Mesenteric fat pad (tissue), 1 donor: ENCODE measurements at places on chromosomes 5 and 9. TPM values are rescaled to one million over a fixed set of nuclear protein-coding genes. Genes with fewer than 3 reads are reported as not detected.

DNA sequence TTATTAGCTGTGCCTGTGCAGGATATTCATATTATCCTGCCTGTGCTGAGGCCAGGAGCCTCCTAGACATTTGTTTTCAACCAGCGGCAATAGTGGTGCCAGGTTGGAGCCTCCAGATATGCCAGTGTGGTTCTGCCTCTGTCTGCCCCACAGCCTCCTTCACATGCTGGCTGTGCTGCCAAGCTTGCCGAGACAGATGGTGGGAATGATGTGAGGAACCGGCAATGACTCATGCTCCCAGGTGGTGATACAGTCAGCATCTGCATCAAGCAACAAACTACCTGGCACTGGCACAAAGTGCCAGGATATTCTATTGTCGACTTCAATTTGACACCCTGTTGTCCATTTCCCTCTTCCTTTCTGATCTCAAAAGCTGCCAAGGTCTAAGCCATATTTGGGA, 285.7 kb downstream of the CHSY3 start:
- DNase-seq: no peak

- DNase-seq: peak; percentile 92
Measured at GRCh38 chr5:73201547-73202513, 28.8 kb downstream of the TMEM174 start.

- no peak for DNase-seq
Measured at GRCh38 chr5:124986667-124987066, 240.2 kb upstream of the ZNF608 start.

DNA sequence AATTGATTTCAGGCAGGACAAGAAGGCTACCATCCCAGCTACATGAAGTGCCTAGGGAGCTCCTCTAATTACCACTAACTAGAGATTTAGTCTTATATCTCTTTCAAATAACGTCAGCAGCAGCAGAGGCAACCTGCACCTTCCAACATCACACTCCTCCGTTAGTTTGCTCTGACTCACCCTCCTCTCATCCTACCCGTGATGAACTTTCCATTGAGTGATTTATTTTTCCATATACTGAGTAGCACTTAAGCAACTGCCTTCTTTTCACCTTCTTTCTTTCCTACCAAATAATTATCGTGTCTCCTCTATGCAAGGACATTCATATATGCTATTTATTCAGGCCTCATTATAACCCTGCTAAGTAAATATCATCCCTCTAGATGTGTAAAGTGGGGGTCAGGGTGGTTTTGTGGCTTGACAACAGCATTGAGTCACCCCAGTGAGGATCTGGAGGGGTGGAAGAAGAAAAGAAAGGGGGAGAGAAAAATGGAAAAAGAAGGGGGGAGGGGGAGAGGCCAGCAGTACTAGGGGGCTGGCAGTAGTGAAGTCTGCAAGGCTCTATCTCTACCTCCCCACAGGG, 64.6 kb upstream of the CAST start:
- DNase-seq: no peak

DNA sequence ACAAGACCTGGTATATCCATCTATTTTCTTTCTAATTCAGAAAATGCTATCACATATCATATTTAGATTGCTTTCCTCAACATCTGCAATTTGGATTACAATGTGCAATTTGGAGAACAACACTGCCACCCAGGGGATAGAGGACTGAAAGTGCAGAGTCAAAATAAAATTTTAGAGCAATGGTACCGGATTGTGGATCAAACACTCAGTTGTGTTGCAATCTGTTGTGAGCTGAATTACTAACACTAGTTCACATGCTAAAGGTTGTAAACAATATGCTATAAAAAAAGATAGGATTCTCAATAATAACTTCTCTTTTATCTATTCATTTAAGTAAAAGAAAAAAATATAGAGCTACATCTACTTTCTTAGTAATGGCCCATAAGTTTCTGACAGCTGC, 11.9 kb upstream of the SRFBP1 start:
- no peak for DNase-seq

GRCh38 chr5:6659941-6660684, 26.9 kb downstream of the SRD5A1 start:
- DNase-seq: no peak

- DNase-seq: peak; percentile 87
Measured at GRCh38 chr9:93079371-93079770, 16.6 kb upstream of the CARD19 start.

DNA sequence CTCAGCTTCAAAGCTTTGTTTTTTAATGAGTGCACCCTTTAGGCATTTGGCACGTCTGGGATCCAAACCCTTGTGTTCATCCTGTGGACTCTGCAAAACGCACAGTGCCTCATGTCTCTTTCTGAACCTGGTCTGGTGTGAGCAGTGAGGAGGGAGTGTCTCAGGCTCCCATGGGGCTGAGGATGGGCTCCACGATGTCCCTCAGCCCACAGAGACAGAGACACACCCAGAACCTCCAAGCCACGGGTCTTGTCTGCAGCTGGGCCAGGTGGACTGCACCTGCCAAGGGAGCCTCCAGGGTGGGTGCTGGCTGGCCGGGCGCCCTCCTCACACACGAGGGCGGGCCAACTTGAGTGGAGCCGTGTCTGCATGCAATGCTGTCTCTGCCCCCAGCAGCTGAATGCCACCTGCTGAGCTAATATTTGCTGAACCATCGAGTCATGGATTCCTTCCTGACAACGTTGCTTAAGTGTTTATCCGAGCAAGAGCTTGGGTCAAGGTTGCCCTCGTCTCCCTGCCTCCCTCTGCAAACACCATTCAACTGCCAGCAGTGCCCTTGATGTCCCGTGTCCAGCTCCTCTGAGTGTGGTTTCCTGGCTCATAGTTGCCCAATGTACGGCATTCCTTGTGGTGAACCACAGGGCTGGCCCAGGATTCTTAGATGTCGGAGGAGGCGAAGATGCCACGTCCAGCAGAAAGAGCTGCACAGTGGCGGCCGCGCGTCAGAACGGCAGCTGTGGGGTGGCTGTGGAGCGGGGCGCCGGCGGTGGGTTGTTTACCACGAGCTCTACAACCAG, 31.4 kb upstream of the LPCAT1 start:
- DNase-seq: peak; percentile 73

GRCh38 chr9:120914953-120915352, 11.6 kb downstream of the TRAF1 start:
- DNase-seq: no peak

- DNase-seq: no peak
Measured at GRCh38 chr5:135642488-135642870, 63.7 kb upstream of the CXCL14 start.

GRCh38 chr5:159411115-159411514, 80.8 kb upstream of the IL12B start:
- DNase-seq: no peak

GRCh38 chr5:170985486-170985885, 123.7 kb downstream of the RANBP17 start:
- DNase-seq: no peak

GRCh38 chr9:123645126-123645525, 284.8 kb downstream of the DENND1A start:
- DNase-seq: no peak

GRCh38 chr5:119814655-119815054, 185.3 kb downstream of the FAM170A start:
- no peak for DNase-seq

- DNase-seq: peak; percentile 86
Measured at GRCh38 chr9:114287763-114288192, 35.1 kb upstream of the ORM1 start.

- DNase-seq: no peak
Measured at GRCh38 chr5:160450164-160450932, 28.7 kb downstream of the PTTG1 start.

The JAKMIP2 gene
- total RNA-seq: 0.06 TPM

The OR1Q1 gene
- not detected for total RNA-seq

The TAF1L gene
- total RNA-seq: not detected
